ENCODE measurements at places on chromosomes 5 and 9.

DNA sequence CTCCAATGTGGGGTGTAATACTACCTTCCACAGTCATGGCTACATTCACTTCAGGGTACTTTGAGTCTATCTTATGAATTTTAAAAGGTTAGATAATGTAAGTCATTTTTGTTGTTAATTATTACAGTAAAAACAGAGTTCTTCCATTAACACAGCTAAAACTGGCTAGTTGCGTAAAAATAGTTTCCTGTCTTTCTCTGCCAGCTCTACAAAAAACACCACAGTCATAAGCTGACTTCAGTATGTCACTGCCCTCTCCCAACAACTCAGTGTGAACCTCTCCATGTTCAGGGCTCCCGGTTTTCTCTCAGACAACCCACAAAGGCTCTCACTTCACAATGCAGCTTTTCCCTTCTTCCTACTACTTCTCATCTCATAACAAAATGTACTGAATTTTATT, 84.8 kb upstream of the ITGA1 start:
- no peak for DNase-seq

- DNase-seq: no peak
These were observed 27.7 kb upstream of the NSMF start for GRCh38 chr9:137486545-137487453.

DNA sequence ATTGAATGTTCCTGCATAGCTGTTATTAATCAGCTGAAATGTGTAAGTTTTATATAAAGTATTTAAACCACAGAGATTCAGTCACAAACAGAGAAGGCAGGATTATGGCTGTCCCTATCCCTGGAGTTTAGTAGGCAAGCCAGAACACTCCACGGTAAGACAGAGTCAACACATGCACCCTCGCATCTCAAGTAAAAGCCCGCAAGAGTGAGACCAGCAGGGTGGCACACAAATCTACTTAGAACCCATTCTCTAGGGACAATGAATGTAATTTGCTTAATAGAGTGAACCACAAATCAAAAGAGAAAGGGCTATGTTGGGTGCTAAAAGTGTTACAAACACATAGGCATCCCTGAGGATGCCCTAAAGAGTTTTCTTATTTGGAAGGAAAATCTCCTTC, 35.1 kb downstream of the LPAR1 start:
- DNase-seq: no peak

DNA sequence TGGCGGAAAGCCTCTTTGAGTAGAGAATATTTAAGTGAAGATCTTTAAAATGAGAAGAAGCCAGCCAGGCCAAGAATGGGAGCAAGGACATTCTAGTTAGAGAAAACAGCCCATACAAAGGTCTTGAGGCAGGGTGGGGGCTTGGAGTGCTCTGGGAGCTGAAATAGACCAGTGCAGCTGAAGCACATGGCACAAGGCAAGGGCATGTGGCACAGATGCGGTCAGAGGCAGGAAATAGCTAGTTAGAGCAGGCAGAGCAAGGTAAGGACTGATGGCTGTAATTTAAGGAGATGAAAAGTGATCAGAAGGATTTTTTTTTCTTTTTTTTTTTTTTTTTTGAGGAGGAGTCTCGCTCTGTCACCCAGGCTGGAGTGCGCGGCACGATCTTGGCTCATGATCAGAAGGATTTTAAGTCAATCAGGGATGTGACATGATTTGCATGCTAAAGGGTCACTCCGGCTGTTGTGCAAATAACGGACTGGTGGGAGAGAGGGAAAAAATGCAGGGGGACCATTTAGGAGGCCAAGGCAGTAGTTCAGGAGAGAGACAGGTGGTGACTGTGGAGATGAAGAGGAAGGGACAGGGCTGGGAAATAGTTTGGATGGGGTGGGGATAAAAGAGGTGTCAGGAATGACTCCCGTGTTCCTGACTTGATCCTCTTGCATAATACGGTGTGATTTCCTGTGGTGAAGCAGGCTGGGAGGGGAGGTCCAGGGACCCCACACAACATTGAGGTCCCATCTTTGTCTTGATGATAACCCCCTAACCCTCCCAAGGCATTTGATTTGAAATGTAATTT, 207.6 kb downstream of the HSPA4 start:
- no peak for DNase-seq

DNA sequence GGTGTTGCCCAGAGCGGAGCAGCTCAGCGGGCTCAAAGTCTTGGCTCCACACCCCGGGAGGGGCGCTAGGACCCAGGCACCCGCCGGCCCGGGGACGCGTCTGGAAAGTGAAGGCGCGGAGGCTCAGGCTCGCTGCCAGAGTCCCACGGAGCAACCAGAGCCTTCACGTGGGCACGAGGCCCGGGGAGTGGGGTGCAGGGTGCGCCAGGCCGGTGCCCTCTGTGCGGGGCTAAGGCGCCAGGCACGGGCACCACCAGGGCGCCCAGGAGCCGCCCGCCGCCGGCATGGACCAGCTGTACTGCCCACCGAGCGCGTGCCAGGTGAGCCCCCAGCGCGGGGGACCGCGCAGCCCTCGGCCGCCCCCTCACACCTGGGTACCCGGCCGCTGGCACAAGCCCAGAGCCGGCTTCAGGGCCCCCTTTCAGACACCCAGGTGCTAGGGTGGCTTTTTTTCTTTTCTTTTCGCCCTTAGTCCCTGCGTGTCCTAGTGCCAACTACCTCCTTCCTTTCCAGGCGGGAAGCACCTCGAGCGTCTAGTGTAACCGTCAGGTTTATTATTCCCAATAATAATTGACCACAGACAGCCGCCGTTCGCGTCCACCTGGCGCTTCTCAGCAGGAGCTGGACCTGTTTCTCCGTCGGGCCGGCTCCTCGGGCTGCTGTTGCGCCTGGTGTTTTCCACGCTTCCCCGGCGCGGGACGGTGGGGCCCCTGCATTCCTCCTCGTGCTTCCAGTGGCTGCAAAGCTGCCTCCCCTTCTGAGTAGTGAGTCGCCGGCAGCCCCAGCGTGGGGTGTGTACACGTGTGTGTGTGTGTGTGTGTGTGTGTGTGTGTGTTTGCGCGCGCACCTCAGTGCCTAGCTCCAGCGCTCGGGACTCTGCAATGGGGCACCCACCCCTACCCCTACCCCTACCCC, 30.1 kb upstream of the PDE8B start:
- peak; percentile 23 for DNase-seq

GRCh38 chr5:16502866-16503265, 37.3 kb upstream of the ZNF622 start:
- DNase-seq: no peak

DNA sequence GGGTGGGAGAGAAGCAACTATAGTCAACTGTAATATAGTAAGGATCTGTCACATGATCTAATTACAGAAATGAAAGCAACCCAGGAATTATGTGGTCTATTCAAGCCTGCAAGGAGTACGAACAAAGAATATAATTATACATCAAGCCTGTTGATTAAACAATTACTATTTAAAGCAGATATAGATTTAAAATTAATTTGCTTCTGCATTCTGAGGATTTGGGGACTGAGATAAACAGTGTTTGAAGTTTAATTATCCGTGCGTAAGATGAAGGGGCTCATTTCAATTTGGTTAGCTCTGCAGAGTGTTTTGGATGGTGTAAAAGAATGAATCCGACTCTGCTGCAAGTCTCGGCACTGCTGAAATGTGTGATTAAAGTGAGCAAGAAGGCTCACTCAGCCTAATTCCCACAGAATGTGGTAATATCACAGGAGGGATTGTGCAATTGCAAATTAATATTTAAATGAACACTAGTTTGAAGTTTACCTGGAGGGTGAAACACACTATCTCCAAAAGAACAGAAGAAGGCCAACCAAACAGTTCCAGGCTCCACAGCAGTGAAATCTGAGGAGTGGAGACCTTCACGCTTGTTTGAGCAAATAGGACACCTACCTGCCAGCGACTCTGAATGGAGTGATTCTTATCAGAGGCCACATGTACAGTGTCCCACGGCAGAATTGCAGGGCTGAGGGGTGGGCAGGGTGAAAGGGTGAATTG, 420.6 kb upstream of the SLC30A5 start:
- no peak for DNase-seq

- no peak for DNase-seq
These were observed 177.5 kb downstream of the PDE4D start for GRCh38 chr5:59716029-59716428.

GRCh38 chr5:161481922-161482321, 64.6 kb downstream of the GABRB2 start:
- DNase-seq: no peak

DNA sequence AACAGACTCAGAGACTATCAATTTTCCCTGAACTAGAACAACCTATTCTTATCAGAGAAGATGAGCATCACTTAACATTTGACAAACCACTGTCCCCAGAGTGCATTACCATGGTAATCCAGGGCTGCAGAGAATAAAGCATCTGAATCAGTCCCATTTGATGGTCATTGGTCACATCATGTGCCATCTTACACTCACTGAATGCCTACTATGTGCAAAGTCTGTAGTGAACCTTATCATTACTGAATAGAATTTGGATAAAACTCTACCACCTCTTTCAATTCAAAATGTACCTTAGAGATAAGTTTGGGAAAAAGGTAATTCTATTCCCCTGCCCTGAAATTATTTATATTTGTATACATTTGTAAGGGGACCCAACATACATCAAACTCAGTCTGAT, 156.4 kb upstream of the TRPC7 start:
- DNase-seq: no peak

DNA sequence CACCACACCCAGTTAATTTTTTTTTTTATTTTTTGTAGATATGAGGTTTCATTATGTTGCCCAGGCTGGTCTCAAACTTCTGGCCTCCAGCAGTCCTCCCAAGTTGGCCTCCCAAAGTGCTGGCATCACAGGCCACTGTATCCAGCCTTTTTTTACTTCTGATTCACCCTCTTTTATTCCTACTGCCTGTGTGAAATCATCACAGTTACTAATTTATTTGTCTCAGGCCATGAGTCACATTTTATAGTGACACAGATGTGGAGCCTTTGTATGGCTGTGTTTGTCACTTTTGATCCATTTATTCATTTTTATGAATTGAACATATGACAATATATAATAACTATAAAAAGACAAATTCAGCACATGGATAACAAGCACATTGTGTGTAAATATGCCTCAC, 67.1 kb upstream of the SNX2 start:
- no peak for DNase-seq

DNA sequence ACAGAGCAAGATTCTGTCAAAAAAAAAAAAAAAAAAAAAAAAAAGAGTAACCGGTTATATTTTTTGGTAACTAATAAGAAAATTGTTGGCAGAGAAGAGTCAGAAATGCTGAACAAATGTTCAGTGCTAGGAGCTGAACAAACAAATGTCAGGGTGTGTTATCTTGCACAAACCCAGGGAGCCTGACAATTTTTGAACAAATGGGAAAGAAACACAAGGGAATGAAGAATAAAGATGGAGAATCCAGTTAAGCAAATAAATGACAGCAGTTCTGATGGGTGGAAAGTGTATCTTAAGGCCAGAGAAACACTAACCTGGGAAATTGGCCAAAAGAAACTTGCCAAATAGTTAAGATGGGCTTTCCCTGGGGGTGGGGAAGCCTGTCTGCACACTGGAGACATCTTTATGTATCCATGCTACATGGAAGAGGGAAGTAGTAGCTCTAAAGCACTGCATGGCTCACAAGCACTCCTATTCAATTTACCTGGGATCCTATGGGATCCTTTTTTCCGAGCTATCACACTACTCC, 23.7 kb downstream of the KLHL3 start:
- DNase-seq: no peak

DNA sequence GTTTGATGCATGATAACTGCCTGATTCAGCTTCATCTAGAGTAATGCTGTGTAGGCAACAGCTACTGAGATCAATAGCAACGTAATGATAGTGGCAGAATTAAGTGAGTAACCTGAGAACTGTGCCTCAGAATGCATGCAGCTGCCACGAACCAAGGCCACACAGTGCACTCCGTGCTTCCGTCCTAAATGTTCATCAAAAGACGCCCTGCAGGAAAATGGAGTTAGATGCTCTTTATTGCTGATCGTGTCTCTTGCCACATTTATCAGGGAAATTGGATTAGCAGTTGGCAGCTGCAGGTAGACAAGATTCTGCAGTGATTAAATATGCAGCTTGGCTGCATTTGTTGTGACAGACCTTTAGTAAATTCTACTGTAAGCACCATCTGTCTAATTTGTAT, 107.7 kb upstream of the TLX3 start:
- no peak for DNase-seq

DNA sequence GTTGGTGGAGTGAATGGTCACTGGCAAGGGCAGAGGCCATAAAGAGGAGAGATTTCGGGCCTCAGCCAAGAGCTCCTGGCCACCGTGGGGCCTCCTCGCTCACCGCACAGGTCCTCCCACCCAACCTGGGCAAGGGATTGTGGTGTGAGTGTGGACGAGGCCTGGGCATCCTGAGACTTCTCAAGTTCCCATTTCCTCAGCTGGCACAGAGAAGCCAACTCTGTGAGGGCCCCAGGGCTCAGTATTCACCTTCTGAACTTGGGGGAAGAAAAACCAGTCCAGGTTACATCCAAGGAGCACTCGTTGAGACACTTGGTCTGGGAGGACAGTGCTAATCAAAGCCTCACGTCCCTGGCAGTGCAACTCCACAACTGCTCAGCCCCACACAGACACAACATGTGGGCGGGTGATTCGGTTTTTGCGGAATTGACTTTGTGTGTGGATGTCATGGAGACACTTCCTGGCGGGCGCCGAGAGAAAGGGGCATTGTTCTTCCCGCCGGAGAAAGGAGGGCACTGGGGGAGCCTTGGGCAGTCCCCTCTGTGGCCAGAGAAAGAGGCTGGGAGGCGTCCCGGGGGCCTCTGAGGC, 28.5 kb upstream of the NKD2 start:
- no peak for DNase-seq

- DNase-seq: no peak
These were observed 6.6 kb upstream of the CCDC187 start for GRCh38 chr9:136310273-136311030.

GRCh38 chr9:5551368-5552150, 41.2 kb downstream of the PDCD1LG2 start:
- no peak for DNase-seq

GRCh38 chr5:101364469-101364868, 461.4 kb upstream of the ST8SIA4 start:
- DNase-seq: no peak

GRCh38 chr5:146399481-146399880, 47.7 kb upstream of the TCERG1 start:
- no peak for DNase-seq

DNA sequence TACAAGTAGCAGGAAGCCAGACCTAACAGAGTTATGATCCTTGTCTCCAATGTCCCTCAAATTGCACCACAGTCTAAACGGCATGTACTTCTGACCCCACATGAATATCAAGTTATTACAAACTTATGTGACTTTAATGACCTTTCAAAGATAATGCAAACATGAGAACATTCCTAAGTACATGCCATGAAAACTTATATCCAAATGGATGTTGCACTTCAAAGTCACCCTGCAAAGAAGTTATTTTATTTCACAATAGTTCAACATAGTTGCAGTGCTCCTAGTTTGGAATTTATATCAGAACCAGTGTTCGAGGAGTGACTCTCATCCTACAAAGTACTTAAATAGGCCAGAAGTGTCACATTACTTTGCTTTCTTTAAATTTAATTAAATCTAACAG, 41.2 kb upstream of the ITGA1 start:
- no peak for DNase-seq

DNA sequence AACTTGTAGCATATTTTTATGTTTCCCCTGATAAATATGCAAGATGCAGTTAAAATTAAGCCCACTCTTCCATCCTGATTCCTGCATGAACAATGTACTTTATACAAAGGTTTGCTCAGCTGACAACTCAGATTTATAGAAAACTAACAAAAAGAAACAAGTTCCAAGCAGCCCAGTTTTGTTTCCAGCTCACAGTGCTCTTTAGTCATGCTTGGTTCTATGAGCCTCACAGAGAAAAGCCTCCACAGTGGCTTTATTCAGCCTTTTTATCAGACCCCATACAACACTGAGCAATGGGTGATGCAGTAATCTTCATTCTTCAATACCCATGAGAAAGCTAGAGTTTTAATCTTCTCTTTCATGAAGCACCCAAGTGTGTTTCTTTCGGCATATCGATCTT, 329.6 kb downstream of the SLCO4C1 start:
- no peak for DNase-seq

All from hippocampal formation (tissue), 2 donors.